Activated CD4-positive, alpha-beta memory T cell treated with anti-CD3 and anti-CD28 coated beads, Interleukin-2, amount 10 ng/mL, durations not matched to agents 7 days and 5 days (primary cell): ENCODE measurements at places on chromosomes 7 and 10. TPM values are rescaled to one million over a fixed set of nuclear protein-coding genes. Genes with fewer than 3 reads are reported as not detected.

TFPI2 gene
- total RNA-seq = not detected

PTN gene
- total RNA-seq = not detected

HOXA4 gene
- total RNA-seq = 0.15 TPM

GIMAP8 gene
- total RNA-seq = 25.1 TPM

ADAM12 gene
- total RNA-seq = 1.3 TPM

LIPJ gene
- not detected for total RNA-seq

ITIH2 gene
- total RNA-seq = not detected

PRKG1 gene
- total RNA-seq = not detected
